ENCODE measurements at places on chromosomes 2 and 18.

DNA sequence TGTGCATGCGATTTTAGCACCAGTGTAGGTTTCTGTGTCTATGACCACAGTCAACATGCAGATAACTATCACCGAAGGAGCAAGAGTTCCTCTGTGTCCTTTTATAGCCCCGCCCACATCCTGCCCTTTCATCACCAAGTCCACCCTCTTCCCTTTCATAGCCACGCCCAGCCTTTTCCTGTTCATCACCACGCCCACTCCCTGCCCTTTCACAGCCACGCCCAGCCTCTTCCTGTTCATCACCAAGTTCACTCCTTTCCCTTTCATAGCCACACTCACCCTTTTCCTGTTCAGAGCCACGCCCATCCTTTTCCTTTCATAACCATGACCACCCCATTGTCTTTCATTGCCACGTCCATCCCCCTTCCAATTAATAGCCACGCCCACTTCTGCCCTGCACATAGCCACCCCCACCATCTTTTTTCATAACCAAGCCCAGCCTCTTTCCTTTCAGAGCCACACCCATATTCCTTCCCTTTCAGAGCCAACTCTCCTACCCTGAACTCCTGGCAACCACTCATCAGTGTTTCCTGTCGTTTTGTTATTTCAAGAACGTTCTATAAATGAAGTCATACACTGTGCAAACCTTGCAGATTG is 273.9 kb downstream of the MYT1L start:
- peak; percentile 69 for DNase-seq

- DNase-seq = no peak
Observed at GRCh38 chr2:47266939-47267710, 112.0 kb upstream of the STPG4 start.

DNA sequence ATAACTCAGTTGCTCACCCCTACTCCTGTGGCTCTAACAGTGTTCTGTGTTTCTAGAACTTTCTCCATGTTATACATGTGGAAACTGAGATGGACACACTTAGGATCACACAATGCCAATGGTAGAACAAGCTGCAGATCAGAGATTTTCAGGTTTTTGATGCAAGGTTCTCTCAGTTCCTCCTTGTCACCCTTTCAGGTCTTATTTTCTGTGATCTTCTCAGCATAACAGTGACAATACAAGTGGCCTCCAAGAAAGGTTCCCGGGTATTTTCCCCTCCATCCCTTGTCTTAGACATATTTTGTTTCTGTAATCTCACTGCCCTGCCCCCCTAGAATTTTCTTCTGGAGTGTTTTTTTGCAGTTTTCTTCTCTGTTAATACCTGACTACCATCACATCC is 6.2 kb upstream of the MGAT5 start:
- DNase-seq = no peak

DNA sequence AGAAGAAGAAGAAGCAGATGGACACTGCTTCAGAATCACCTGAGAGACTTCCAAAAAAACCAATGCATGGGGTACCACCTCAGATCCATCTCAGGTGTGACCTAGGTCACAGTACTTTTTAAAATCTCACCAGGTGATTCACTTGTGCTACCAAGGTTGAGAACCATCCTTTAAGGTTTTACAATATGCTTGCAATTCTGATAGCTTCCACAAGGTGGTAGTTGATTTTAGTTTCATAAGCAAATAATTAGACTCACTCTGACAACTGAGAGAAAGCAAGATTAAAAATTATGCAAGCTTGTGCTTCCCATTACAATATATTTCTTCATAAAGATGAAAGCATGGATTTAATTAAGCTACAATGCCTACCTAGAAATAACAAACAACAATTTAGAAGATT is 355.1 kb downstream of the EN1 start:
- DNase-seq = no peak

DNA sequence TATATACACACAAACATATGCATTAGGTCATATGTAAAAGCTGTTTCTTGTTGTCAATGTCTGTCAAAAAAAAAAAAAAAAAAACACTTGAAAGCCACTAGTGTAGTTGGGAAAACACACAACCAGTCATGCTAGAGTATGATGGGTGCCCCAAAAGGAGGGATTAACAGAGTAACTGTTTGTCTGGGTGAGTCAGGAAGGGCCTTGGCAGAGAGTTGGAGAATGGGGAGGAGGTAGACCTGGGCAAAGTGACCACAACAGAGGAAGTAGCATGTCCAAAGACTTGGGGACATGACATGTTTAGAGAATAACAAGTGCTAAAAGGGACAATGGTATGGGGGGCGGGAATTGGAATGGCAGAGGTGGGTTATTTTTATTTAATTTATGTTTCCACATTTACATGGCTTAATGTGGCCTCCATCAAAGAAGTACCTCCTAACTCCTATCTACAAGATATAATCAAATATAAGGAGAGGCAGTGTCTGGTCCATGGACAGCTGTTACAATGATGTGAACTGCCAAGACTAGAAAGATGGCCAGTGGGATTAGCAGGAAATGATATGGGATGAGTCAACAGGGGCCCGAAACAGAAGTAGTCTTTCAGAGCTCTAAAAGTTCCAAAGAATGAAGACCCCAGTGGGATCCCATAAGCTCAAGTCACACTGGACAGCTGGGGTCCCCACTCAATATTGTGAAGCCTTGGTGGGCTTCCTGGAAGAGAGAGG is 99.9 kb upstream of the ZFP36L2 start:
- no peak for DNase-seq

DNA sequence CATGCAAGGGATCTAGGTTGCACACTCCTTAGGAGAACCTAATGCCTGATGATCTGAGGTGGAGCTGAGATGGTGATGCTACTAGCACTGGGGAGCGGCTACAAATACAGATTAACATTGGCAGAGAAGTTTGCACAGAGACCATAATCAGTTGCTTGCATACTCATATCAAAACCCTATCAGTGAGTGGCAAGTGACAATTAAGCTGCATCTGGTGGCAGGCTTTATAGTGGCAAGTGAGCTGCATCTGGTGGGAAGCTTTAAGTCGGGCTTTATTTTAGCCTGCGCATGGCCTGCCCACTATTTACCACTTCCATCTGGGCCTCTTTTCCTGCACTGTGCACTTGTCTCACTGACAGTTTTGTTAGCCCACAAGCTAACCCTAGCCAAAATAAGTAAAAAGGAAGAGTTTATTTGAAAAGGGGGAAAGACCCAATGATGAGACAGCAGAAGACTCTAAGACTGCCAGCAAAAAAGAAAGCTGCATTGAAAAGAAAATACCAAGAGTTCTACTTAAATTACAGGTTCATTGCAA is 140.9 kb upstream of the B3GNT2 start:
- peak; percentile 22 for DNase-seq

DNA sequence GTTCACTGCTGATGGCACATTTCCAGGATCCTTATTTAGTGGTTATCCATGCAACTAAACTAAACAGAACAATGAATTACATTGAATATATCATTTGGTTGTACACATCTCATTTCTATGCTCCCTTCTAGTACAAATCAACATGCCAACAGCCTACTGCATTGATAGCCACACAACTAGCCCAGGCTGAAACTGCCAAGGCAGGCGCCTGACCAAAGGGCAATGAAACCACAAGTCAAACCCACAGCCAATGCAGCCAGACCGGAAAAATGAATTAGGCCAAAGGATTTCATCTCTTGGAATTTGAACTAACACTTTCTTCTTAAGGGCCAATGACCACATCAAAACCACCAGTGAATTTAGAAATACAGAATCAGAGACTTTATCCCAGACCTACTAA is 196.4 kb downstream of the NOL4 start:
- DNase-seq = no peak

DNA sequence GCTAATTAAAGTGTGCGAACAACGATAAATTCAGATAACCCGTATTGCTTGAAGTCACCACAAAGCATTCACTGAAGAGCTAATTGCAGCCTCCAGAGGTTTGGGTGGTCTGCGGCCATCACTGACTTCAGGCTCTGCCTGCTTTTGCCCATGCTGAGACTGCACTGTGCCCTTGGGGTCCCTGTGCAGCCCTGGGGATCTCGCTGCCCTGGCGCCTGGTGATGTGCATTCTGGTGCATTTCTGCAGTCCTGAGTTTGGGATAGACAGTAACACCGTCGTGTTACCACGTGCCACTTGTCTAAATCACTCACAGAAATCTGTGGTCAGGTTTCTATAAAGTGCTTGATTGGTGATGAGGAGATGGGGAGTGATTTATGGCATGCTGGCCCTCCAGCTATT is 27.6 kb downstream of the LDLRAD4 start:
- no peak for DNase-seq

GRCh38 chr2:161956738-161957137 is 117.3 kb downstream of the DPP4 start:
- peak; percentile 59 for DNase-seq

DNA sequence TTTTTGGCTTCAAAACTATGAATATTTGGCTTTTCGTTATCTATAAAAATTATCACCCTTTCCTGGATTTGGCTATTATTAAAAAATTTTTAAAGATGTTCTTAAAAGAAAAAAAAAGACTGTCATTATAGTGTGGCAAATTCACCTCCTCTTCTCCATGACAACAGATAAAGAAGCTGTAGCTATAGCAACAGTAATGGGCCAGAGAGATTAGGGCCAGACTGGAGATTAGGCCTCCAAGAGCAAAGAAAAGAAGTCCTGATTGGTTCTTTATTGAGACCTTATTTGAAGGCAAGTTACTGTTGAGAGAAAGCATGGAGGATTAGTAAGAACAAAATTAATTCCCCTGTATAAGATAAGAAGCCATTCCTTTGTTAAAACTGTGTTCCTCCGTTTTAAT is 812.5 kb downstream of the DCC start:
- no peak for DNase-seq

- peak; percentile 25 for DNase-seq
Observed at GRCh38 chr18:13308369-13308768, 89.8 kb downstream of the LDLRAD4 start.

- DNase-seq = no peak
Observed at GRCh38 chr2:201263779-201264178, 3.4 kb downstream of the CASP8 start.

DNA sequence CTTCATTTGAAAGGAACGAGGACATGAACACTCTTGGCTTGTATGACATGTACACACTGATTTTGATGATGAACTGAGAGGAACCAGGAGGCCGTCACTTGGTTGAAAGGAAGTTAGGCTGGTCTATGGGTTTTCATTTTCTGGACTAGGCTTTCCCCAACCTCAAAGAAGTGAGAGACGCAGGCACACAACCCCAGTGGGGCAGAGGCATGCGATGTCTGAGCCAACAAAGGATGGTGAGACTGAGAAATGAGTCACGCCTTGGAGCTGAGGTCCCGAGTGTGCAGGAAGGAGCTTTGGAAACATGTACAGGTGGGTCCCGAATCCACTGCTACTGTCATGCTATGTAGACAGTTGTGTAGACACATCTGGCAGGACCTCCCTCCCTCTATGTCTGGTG is 24.1 kb downstream of the SIGLEC15 start:
- no peak for DNase-seq

DNA sequence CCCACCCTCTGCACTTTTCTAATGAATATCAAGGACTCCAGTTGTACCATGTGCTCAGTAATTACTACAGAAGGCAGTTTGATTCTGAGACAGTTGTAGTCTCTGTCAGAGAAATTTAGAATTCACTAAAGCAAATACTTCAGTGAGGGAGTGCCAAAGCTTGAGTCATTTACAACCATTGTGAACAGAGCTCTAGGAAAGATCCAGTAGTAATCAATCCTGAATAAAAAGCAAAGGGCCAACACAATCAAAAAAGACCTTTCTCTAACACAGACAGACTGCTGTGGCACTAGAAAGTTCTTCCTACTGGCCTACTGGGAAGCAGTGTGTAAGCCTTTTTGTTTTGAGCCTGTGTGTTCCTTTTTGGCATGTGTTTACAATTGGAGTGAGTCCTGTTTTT is 135.6 kb upstream of the UNC80 start:
- no peak for DNase-seq

DNA sequence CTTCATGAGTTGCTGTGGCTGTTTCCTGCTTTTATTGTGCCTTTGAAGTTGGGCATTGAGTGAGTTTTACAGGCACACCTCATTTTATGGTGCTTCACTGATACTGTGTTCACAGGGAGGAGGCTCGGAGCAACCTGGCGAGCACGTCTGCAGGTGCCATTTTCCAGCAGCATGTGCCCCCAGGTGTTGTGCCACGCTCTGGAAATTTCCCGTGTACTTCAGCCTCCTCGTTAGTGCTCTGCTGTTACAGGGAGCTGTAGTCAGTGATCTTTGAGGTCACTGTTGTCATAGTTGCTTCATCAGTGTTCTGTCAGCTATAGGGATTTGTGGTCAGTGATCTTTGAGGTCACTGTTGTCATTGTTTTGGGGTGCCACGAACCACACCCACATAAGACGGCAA is 20.1 kb downstream of the CTDP1 start:
- no peak for DNase-seq

DNA sequence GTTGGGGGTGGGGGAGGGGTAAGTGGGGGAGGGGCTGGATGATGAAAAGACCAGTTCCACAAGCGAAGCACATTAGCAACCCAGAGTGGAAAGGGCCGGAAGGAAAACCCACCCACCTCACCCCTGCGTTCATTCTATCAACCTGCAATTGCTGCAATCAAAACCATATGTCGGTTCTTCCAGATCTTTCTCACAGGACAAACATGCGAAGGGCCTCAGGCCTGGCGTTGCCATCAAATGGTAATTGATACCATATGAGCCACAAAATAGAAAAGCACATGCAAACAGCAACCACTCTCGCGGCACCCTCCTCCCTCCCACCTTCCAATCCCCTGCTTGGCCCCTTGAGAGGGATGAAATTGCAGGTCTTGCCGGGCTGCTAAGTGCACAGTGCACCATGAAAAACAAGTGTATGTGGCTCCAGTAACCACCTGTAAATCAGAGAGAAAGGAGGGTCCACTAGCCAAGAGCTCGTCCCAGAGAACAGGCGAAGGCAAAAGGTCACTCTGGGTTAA is 287.5 kb downstream of the TCF4 start:
- DNase-seq = no peak

GRCh38 chr2:194203898-194204297 is 1453.1 kb upstream of the SLC39A10 start:
- DNase-seq = no peak

DNA sequence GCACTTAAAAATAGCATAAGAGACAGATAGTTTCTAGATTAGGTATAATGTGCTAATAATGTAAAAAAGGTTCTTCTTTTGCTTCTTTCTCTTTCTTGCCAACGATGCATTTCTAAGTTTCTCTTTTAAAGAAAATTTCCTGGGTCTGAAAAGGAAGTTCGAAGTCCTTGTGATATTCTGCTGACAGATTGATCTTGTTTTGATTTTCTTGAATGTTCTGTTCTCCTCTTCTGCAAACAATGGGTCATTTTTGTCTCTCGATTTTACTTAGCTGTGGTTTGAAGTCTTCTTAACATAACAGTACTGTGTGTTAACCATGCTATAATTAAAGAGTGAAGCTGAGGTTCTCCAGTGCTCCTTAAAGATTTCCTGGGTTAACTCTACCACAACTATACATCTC is 61.1 kb upstream of the ACYP2 start:
- DNase-seq = peak; percentile 83

- no peak for DNase-seq
Observed at GRCh38 chr2:17646838-17647701, 106.5 kb downstream of the SMC6 start.

GRCh38 chr2:15636972-15637785 is 45.5 kb downstream of the DDX1 start:
- DNase-seq = peak; percentile 47
